ENCODE measurements at places on chromosomes 4 and X.

GRCh38 chr4:15233264-15233597 is 194.6 kb upstream of the C1QTNF7 start:
- DNase-seq: no peak

DNA sequence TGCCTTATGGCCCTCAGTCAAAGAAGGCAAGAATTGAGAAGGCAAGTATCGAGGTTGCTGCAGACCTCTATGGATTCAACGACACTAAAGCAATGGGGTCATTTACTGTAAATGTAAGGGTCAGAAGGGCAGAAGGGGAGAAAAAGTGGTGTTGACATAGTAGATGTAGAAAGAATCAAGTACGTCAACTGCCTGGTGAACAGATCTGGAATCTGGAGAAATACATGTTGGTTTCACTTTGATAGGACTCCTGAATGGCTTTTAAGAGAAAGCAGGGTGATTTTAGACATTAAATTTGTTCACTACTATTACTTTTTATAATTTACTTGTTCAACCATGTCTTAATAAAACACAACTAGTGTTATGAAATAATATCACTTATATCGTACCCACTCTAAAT is 81.3 kb upstream of the FSTL5 start:
- DNase-seq: no peak

DNA sequence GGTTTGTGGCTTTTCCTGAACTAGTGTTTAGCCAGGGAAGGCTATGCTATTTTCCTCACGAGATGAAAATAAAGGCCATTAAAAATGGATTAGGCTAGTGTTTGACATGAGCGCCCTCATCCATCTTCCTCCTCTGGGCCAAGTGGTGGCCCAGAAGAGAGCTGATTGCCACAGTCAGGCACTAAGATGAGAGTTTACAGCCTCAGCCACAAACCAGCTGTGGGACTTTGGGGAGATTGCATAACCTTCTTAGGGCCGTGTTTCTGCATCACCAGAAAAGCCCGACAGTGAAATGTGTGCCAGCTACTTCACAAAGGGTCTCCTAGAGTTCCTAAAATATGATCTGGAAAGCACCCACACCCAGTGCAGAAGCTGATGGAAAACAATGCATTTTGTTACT is 42.3 kb upstream of the LNX1 start:
- peak; percentile 92 for DNase-seq

DNA sequence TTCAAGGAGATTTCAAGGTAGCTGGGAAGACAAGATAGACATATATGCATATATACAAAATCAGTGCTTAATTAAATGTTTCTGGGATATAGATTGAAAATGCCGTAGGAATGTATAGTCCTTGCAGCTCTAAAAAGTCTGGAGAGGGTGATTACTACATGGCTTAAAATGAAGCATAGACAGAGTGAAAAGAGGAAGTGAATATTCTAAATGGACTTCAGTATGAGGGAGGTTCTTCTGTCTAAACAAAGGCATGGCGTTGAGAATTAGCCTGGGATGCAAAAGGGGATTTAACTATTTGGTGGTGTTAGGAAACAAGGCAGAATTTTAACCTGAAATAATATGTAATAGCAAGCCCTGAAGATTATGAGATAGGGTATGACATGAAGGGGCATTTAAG is 141.5 kb upstream of the FRMPD4 start:
- peak; percentile 4 for DNase-seq

- peak; percentile 39 for DNase-seq
These were observed 20.2 kb downstream of the MMRN1 start for GRCh38 chr4:89914609-89915550.

All from Kasumi-1 (cell line).